ENCODE measurements at places on chromosomes 2 and 18.
A peak's percentile ranks its signal among the peaks of the same experiment; 100 is the strongest.

DNA sequence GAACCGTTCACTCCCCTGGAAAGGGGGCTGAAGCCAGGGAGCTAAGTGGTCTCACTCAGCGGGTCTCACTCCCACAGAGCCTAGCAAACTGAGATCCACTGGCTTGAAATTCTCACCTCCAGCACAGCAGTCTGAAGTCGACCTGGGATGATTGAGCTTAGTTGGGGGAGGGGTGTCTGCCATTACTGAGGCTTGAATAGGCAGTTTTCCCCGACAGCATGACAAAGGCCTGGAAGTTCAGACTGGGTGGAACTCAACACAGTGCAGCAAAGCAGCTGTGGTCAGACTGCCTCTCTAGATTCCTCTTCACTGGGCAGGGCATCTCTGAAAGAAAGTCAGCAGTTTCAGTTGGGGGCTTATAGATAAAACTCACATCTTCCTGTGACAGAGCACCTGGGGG lies 292.5 kb downstream of the NUP35 start:
- DNase-seq = no peak

GRCh38 chr2:225771701-225772100 lies 372.2 kb downstream of the NYAP2 start:
- no peak for DNase-seq

DNA sequence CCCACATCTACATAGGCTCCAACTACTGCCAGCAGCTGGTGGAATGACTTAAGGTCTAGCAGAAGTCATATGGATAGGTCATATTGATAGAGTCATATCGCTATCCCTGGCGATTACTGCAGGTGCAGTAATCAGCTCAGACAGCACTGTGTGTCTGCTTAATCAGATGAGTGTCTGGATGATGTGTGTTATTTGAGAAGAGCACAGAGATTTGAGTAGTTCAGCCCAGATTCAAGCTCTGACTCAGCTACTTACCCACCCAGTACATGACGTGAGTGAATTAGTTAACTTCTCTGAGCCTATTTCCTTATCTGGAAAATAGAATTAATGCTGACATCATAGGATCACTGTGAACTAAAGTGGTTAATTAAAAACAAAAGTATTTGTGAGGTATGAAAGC lies 78.9 kb downstream of the EHD3 start:
- DNase-seq = no peak

DNA sequence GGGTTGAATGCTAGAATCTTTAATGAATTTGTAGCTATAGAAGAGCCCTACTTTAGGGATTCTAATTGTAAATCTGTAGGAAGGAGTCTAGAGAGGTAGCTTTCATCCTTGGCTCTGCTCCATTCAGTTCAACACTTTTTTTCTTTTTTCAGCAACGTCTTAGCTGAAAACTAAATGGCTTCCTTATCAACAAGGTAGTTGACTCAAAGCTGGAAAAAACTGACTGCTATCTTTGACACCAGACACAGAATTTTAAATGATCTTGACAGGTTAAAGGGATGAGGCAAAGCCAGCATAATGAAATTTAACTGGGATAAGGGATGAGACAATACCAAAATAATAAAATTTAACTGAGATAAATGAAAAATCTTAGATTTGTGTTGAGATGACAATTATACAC lies 54.9 kb downstream of the TMEFF2 start:
- no peak for DNase-seq

DNA sequence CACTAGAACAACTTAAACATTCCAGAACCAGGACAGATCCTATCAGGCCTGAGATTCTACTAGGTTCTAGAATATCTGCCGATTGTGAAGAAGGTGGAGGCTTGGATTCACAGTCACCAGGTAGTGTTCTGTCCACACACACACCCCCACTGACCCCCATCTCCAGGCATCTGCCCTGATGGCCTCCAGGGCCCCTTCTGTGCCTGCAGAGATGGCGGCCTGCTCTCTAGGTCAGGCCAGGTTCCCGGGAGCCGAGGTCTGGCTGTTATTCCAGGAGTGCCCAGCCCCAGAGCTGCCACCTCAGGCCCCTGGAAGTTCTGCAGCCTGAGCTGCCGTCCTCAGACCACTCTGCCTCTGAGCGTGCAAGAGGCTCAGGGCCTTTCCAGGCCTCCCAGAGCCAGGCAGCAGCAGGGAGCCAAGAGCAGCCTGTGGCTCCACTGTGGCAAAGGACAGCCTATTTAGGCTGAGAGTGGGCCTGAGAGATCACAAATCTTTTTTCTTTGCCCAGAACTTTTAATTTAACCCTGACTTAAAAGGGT lies 96.2 kb upstream of the ASAP2 start:
- DNase-seq = no peak

DNA sequence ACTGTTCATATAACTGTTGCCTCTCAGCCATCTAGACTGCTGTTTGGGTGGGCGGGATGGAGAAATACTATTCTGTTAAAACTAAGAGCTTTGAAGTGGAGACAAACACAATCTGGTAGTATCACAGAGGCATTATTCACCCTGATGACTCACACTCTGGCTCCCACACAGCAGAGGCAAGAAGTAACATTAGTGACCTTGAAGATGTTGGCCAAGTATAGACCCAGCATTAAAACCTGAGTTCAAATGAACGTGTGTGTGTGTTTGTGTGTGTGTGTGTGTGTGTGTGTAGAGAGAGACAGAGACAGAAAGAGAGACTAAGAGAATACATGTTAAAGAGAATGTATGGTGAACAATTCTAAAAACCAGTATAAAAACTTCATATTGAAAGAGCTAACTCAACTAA lies 22.5 kb upstream of the ACVR1 start:
- peak; percentile 72 for DNase-seq

GRCh38 chr2:215626812-215627281 lies 191.0 kb upstream of the FN1 start:
- no peak for DNase-seq

Data from urothelium cell line (cell line).